HS-5 (cell line): ENCODE measurements at places on chromosomes 2 and 18.
A peak's percentile ranks its signal among the peaks of the same experiment; 100 is the strongest.

DNA sequence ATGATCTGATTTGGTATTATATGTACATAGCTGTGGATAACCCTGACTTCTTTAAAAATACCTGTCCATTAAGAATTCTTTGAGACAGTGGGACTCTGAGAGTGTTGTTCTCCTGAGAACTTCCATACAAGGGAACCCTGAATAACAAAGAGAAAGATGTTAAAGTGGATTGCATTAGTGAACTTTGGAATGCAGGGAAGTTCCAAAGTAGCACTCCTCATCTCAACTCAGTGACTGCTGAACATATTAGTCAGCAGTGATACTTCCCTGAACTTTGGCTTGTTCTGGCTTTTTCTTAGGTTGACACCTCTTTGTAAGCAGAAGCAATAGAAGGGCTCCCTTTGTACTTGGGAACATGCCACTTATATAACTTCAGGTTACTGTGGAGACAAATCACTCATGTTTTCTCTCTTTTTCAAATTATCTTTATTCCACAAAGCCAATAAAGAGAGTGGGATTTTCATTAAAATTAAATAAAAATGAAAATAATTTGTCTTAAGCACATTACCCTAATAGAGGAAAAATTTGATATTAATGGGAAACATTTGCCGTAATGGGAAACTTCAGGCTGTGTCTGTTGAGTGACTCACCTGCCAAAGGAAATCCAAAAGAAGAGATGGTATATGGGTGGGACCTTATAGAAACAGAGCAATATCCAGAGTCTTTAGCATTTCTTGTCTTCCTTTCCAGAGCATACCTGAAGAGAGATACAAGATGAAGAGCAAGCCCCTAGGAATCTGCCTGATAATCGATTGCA lies 33.3 kb downstream of the CFLAR start:
- peak; percentile 88 for DNase-seq

DNA sequence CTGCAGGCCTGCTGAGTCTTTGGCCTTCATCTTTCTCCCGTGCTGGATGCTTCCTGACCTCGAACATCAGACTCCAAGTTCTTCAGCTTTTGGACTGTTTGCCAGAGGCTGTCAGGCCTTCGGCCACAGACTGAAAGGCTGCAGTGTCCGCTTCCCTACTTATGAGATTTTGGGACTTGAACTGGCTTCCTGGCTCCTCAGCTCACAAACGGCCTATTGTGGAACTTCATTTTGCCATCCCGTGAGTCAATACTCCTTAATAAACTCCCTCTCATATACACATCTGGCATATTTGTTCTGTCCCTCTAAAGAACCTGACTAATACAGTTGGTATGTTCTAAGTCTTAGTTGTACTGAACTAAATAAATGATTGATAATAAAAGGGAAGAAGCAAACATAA lies 702.8 kb upstream of the LINC00305 start:
- no peak for DNase-seq

GRCh38 chr2:215022418-215022817 lies 116.0 kb downstream of the ABCA12 start:
- peak; percentile 53 for DNase-seq

GRCh38 chr18:63147973-63148372 lies 171.6 kb downstream of the BCL2 start:
- no peak for DNase-seq

DNA sequence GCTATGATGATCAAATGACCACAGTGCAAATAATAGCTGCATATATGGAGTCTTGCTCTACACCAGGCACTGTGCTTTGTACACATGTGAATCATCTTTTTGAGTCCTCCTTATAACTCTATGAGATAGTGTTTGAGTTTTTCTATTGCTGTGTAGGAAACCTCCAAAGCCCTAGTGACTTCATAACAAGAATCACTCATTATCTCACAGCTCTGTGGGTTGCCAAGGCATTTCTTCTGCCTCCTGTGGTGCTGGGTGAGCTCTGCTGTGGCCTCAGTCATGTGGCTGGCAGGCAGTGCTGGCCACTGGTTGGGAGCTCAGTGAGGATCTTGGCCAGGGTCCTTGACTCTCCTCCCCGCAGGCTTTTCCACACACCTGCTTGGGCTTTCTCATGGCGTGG lies 153.4 kb downstream of the CAPN13 start:
- no peak for DNase-seq

DNA sequence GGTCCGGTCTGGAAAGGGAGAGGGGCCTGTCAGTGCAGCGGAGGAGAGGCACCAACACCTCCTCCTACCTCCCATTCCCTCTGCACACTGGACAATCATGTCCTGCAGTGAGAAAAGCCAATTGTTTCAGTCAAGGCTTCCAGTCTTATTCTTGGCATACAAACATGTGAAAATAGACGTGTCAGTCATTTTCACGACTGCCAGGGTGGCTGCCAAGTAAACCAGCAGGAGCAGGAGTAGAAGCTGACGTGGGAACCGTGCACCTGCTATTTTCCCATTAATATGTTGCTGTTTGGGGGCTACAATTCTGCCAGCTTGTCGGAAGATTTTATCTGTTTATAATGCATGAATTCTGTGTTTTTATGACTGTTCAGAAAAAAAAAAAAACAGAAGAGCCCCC lies 202.3 kb downstream of the SPP2 start:
- DNase-seq: no peak

GRCh38 chr2:237122214-237122666 lies 36.6 kb downstream of the COPS8 start:
- no peak for DNase-seq

- DNase-seq: no peak
Observed at GRCh38 chr2:226581661-226582060, 218.0 kb downstream of the IRS1 start.

- no peak for DNase-seq
Observed at GRCh38 chr2:85728883-85729824, 24.6 kb upstream of the ATOH8 start.

GRCh38 chr2:141041281-141041680 lies 1089.5 kb downstream of the LRP1B start:
- DNase-seq: no peak

GRCh38 chr18:7855028-7855427 lies 287.9 kb downstream of the PTPRM start:
- DNase-seq: no peak

DNA sequence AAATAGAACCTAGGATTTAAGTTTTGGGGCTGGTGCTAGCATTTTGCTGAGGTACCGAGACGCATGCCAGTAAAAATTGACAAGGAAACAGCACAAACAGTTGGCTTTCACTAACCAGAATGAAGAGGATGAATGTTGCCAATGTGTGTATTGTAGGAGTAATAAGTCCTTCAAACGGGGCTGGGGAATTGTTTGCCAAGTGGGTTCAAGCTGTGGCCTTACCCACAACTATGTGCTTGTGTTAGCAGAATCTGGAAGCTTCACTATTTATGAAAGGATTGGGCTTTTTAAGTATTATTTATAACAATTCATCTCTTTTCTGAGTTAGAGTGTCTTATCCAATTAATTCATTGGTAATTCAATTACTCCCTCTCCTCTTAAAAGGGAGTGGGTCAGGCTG lies 15.0 kb upstream of the KIF5C start:
- DNase-seq: no peak

- no peak for DNase-seq
Observed at GRCh38 chr2:40325116-40325515, 126.8 kb downstream of the SLC8A1 start.

- no peak for DNase-seq
Observed at GRCh38 chr2:231245249-231246094, 47.0 kb downstream of the ARMC9 start.

GRCh38 chr2:105797298-105797819 lies 52.6 kb downstream of the NCK2 start:
- DNase-seq: no peak

GRCh38 chr18:79737426-79737825 lies 57.8 kb downstream of the CTDP1 start:
- no peak for DNase-seq

- no peak for DNase-seq
Observed at GRCh38 chr2:140210963-140211362, 1430.8 kb upstream of the NXPH2 start.

DNA sequence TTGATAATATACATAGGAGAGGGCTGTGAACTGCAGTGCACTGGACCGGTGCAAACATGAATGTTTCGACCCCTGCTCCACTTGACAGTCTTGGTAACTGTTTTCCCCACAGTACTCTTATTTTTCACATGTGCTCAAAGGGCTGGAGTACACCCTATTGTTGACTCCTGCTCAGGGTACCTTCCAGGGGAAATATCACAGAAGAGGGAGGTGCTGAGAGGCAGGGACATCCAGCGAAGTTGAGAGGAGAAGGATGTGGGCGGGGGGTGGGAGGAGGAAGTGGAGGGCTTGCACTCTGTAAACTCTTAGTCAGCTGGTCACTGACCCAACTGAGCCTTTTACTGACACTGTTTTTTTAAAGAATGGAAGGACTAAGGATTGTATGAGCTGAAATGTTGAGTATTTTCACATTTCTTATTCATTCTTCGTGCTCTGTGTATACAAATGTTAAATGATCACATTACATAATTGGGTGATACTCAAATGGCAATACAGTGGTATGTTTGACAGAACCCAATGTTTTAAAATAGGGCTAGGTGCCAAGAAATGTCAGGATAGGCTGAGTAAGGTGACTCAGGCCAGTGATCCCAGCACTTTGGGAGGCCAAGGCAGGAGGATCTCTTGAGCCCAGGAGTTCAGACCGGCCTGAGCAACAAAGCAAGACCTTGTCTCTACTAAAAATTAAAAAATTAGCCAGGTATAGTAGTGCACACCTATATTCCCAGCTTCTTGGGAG lies 10.0 kb downstream of the INPP4A start:
- no peak for DNase-seq

- DNase-seq: no peak
Observed at GRCh38 chr2:128305555-128306080, 13.1 kb downstream of the HS6ST1 start.

GRCh38 chr2:45919711-45920111 lies 268.2 kb downstream of the PRKCE start:
- DNase-seq: no peak

GRCh38 chr2:173599821-173600359 lies 245.2 kb downstream of the CDCA7 start:
- DNase-seq: no peak

DNA sequence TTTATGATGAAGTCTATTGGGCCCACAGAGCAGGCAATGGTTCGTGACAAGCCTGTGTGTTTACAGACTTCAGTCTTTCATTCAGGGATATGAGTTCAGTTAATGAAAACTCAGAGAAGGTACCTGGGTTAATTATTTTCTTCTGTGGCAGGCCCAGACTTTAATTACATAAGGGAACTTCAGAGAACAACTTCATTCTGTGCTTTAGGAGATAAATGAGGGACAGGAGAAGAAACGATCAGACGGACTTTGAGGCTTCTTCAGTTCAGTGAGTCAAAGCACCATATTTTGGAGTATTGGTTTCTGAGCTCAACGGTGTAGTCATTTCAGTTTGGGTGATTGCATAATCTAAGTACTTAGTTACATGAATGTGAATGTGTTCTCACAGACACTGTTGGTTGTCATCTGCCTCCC lies 203.0 kb upstream of the KCNJ3 start:
- no peak for DNase-seq

DNA sequence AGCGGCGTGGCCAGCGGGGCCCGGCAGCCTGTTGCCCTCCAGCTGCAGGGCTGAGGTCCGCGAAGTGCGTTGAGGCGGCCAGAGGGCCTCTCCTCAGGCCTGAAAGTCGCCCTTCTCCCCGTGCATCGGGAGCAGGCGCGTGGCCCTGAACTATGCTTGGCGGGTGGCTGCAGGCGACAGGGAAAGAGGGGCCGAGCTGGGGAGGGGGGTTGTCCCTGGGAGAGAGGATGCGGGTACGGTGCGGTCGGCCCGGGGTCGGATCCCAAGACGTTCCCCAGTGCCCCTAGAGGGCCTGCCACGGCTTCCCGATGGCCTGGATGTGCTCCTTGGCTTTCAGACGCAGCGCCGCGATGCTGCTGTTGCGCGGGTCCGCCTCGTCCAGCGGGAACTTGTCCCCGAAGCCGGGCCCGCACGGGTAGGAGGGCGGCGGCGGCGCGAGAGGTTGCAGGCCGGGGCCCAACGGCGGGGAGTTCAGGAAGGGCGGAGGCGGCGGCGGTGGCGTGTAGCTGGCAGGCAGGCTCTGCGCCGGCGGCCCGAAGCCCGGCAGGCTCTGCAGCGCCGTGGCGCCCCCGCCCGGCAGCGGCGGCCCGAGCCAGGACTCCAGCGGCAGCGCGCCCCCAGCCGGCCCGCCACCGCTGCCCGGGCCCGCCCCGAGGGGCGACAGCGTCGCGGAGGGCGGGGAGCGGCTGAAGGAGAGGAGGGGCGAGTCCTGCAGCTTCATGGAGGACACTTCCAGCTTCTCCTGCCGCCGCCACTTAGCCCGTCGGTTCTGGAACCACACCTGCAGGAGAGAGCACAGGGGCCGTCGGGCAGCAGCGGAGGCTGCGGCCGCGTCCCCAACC lies 4.3 kb downstream of the RAX start:
- DNase-seq: no peak

DNA sequence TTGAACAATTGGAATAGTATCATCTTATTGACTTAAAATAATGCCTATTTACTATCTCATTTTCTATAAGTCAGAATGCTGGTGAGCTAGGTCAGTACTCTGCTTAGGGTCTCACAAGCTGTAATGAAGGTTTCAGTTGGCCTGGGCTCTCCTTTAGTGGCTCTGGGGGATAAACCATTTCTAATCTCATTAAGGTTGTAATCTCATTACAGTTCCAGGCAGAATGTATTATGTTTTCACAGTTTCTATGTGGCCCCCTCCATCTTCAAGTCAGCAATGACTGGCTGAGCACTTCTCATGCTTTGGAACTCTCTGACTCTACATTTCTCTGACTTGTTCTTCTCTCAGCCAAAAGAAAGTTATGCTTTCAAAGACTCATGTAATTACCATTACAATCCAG lies 163.1 kb downstream of the CCDC178 start:
- DNase-seq: no peak

- DNase-seq: peak; percentile 91
Observed at GRCh38 chr2:68828887-68829708, 42.1 kb downstream of the BMP10 start.

- DNase-seq: no peak
Observed at GRCh38 chr18:64734063-64734462, 585.2 kb upstream of the LINC00305 start.

DNA sequence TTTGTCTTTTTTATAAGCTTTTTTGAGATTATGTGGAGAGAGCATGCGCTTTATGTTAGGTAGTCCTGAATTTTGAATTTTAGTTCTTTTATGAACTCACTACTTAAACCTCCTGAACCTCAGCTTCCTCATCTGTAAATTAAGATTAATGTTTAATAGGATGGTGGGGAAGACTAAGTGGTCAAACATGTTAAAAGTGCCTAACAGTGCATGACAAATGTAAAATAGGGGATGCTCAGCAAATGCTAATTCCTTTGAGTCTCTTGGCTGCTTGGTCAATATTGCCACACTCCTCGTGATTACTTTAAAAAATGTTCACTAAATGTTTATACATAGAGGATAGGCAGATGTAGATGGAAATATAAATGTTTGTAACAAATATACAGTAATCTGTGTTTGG lies 6.8 kb downstream of the BIRC6 start:
- no peak for DNase-seq
